ENCODE measurements at places on chromosomes 11 and 22.

DNA sequence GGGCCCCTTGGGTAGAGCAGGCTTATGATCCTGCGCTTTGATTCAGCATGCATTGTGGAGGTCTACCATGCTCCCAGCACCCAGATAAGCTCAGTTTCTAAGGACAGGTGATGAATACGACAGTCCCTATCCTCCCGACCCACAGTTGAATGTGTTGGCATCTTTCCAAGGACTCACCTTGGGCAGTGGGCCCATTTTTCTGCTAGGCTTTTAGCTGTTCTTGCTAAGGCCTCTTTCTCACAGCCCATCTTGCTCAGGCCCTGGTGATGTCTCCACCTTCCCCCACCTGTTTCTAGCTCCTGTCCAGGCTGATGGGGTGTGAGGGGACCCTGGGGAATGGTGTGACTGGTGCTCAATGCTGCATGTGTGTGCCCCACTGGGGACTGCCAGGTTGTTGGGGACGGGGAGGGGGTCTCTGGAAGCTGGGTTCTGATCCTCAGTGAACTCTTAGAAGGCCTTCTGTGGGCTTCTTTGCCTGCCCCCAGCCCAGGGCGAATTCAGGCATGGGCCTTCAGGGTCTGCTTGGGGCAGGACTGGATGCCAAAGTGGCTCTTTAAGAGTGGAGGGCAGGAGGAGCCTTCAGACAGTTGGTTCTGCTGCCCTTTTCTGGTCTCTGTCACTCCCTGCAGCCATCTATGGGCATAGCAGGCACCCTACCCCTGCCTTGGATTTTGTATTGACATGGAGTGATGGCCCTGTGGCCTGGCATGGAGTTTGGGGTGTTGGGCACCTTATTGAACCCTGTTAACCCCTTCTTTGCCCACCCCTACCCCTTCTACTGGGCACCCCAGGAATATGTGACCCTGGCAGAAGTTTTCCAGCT is 33.1 kb downstream of the PHLDB1 start:
- DNase-seq: no peak

DNA sequence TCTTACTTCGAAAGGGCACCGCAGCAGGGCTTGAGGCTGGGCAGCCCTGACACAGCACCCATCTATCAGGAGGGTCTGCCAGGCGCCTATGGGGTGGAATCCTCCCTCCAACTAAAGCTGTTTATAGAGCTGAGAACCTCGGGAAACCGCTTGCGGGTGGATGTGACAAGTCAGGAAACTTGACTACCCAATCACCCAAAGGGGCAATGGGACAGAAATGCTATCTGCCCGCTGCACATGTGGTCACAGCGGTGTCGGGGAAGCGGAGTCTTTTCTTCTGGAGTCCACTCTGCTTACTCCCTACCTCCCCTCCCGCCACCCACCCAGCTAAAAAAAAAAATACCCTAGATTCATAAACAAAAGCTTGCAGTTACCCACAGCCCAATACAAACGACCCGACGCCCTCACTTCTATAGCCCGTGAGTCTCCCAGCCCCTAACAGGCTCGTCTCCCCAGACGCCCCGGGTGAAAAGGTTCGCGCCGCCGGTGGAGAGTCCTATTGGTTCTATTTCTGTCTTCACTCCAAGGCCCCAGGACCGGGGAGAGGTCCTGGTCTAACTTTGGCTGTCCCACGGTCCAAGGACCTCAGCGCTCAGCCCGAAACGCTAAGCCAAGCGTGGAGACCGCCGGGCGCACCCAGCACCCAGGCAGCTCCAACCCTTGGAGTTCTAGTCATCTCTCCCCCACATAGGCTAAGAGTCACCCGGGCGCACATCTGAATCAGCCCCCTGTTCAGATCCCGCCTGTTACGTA is 1.4 kb downstream of the TRPC6 start:
- DNase-seq: no peak

DNA sequence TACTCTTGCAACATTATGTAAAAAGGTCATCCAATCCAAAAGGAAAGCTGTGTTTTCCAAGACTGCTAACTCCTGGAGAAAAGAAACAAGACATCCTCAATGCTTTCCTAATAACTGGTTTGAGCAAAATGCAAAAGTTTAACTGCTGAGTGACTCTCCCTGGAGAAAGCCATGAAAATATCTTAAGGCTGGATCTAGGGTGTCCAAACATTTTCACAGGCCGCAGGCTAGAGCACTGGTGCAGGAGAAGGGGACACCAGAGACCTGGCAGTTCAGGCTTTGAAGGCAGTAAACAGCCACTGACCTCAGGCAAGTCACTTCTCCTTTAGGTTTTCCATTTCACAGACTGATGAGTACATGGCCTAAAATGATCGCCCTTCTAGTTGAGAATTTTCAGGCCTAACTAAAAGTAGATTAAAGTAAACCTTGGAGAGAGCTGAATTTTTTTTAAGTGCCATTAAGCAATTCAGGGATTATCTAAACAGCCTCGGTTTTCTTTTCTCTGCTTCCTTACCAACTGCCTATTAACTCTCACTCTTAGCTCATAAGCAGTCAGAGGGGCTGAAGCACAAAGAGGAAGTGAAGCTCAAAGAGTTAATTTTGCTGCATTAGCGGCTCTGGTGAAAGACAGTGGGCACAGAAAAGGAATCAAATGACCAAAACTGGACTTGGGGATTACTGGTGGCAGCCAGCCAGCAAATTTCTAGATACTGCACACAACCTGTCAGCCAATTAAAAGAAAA is 2.3 kb downstream of the CHKA start:
- DNase-seq: no peak

- DNase-seq: no peak
These were observed 90.5 kb downstream of the BMAL1 start for GRCh38 chr11:13368041-13368446.

GRCh38 chr11:13260201-13260962 is 17.2 kb upstream of the BMAL1 start:
- no peak for DNase-seq

DNA sequence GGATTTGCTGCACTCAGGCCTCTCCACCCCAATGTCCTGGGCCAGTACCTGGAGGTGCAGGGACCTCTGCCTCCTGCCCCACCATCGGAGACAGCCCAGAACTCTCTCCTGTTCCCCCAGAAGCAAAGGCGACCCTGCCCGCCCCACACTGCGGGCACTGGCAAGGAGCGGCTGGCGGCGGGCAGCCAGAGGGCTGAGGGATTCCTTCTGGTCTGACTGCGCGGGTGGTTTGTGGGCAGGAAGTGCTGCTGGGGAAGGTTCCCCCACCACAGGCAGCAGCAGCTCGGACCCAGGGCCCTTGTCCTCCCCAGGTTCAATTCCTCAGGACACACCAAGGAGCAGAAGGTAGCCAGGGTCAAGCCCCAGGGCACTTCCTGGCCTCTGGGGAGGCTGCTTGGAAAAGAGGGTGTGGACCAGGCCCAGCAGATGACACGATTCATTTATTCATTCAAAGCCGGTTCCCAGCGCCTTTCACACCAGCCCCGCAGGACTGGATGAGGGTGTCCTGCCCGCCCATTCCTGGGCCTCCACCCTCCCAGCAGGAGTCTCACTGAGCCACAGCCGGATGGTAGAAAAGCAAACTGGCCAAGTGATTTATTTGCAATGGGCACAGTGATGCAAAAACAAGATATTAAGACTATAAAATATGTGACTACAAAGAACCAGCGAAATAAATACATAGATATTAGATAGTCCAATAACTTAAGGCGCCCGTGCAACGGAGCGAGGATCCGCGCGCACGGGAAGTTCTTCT is 1.2 kb downstream of the PHLDA2 start:
- no peak for DNase-seq

GRCh38 chr11:10113852-10114251 is 180.2 kb downstream of the SBF2 start:
- no peak for DNase-seq

GRCh38 chr11:14327116-14327515 is 31.9 kb downstream of the RRAS2 start:
- no peak for DNase-seq

DNA sequence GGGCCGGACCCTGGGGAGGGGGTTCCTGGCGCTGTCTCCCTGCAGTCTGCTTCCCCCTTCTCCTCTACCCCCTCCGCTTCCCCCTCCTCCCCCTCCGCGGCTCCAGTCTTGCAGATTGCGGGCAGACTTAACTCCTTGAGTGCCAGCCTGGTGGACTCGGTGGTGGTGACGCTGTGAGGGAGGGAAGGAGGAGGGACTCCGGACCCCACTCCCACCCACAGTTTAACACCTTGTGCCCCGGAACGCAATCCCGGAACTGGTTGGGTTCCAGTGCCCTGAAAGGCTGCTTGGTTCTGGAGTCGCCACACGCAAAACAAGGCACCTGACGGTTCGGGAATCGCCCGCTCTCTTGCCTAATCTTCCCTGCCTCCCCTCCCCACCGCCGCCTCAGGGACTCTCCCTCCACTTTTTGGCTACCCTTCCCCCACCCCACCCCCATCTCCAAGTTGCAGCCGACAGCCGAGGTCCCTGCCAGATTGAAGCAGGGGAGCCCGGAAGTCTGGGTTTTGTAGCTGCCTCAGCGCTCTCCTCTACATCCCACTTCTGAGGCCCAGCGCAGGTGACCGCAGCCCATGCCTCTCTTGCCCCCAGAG is 3.9 kb upstream of the BCL9L start:
- DNase-seq: peak; percentile 65

DNA sequence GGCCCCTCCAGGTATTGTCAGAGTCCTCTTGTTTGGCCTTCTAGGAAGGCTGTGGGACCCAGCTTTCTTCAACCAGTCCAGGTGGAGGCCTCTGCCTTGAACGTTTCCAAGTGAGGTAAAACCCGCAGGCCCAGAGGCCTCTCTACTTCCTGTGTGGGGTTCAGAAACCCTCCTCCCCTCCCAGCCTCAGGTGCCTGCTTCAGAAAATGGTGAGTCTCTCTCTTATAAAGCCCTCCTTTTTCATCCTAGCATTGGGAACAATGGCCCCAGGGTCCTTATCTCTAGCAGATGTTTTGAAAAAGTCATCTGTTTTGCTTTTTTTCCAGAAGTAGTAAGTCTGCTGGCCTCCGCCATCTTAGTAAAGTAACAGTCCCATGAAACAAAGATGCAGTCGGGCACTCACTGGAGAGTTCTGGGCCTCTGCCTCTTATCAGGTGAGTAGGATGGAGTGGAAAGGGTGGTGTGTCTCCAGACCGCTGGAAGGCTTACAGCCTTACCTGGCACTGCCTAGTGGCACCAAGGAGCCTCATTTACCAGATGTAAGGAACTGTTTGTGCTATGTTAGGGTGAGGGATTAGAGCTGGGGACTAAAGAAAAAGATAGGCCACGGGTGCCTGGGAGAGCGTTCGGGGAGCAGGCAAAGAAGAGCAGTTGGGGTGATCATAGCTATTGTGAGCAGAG is at the start of gene CD3E:
Gene CD3E, plus strand, starts transcription at position 163 of the 681 bp plus-strand sequence. Its CDS starts 223 bp downstream, at position 386.
- no peak for DNase-seq

DNA sequence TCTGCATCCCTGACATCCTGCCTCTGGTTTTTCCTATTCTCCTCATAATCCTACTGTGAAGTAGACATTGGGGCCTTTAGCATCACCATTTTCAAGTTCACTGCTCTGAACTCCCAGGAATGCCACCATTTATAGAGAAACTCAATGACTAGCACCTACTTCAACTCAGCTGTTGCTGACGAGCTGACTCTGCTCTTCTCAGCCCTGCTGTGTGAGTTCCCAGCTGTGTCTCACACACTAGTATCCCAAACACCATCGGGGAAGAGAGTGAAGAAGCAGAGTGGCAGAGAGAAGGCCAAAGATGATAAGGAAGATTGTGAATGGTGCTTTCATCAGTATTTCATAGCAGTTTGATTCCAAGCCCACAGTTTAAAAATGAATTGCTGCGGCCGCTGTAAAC is 71.9 kb downstream of the PLEKHA7 start:
- no peak for DNase-seq

DNA sequence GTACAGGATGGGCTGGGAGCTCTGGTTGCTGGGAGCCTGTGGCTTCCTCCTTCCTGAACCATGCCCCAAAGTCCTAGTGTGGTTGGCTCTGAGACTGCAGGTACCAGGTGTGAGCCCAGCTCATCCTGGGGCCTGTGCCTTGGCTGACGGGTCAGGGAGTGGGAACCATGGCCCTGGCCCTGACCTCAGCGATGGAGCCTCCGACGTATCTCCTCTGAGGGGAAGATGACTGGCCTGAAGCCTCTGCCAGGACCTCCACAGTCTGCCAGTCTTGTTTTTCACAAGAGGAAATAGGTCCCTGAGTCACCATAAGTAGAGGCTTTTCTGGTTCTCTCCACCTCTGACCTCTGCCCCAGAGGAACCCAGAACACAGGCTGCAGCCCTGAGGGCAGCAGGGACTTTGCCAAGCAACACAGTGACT is 3.4 kb downstream of the RCE1 start:
- no peak for DNase-seq

GRCh38 chr11:131810541-131810940 is 440.1 kb downstream of the NTM start:
- no peak for DNase-seq

GRCh38 chr22:36387709-36387958 is 133 bp downstream of the MYH9 start:
- DNase-seq: no peak

DNA sequence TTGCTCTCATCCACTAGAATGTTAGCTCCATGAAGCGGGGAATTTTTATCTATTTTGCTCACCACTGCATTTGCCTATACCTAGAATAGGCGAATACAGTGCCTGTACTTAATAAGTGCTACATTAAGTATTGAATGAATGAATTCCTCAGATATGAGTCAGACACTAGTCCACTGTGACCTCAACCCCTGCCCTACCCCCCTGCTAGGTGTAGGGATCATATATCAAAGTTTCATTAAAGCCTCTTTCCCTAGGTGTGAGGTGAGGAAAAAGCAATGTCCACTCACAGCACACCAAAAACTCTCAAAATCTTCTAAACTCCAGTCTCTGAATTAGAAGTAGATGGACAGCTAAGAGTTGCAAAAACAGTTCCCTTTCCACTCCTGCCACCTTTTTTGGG is 9.8 kb upstream of the PSMA1 start:
- DNase-seq: no peak

GRCh38 chr22:35392357-35392756 is 7.6 kb upstream of the MCM5 start:
- DNase-seq: no peak

- no peak for DNase-seq
These were observed 37.1 kb upstream of the CHST1 start for GRCh38 chr11:45702511-45702910.

DNA sequence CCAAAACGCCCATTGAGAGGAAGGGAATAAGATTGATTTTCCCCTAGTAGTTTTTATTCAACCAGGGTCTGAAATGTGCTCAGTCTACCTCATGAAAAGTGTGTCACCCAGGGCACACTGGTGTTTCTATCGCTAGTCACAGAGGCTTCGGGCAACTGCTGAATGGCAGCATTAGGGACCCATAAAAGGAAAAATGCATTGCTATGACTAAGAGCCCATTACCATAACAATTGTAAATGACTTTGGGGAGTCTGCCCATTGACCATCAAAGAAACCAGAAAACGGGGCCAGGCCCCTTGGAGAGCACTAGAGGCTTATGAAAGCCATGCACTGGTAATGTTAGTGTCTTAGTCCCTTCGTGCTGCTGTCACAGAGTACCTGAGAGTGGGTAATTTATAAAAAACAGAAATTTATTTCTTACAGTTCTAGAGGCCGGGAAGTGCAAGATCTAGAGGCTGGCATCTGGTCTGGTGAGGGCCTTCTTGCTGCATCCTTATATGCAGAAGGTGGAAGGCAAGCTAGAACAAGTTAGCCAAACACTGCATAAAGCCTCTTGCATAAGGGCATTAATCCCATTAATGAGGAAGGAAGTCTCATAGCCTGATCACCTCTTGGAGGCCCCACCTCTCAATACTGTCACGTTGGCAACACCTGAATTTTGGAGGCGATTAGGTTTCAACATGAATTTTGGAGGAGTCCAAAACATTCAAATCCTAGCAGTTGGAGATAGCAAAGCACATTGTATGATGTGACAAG is 306.7 kb downstream of the ST3GAL4 start:
- no peak for DNase-seq

GRCh38 chr22:49569286-49570031 is 258.2 kb downstream of the BRD1 start:
- DNase-seq: no peak
